ENCODE measurements at places on chromosomes 7 and 10. TPM values are rescaled to one million over a fixed set of nuclear protein-coding genes. Genes with fewer than 3 reads are reported as not detected.

- DNase-seq: no peak
- H3K4me1 ChIP-seq: no peaks in the 10 kb centered on the region
- H3K36me3 ChIP-seq: no peaks in the 10 kb centered on the region
These were observed 39.9 kb downstream of the UNC5B start for GRCh38 chr10:71252220-71252619.

GRCh38 chr10:84820120-84820519 lies 491.7 kb downstream of the CCSER2 start:
- H3K27me3 ChIP-seq: peaks cover 1% of the 10 kb centered on the region
- H3K36me3 ChIP-seq: no peaks in the 10 kb centered on the region
- no peak for DNase-seq
- no peaks in the 10 kb centered on the region for H3K4me1 ChIP-seq

Gene SPAM1
- total RNA-seq: not detected

DNA sequence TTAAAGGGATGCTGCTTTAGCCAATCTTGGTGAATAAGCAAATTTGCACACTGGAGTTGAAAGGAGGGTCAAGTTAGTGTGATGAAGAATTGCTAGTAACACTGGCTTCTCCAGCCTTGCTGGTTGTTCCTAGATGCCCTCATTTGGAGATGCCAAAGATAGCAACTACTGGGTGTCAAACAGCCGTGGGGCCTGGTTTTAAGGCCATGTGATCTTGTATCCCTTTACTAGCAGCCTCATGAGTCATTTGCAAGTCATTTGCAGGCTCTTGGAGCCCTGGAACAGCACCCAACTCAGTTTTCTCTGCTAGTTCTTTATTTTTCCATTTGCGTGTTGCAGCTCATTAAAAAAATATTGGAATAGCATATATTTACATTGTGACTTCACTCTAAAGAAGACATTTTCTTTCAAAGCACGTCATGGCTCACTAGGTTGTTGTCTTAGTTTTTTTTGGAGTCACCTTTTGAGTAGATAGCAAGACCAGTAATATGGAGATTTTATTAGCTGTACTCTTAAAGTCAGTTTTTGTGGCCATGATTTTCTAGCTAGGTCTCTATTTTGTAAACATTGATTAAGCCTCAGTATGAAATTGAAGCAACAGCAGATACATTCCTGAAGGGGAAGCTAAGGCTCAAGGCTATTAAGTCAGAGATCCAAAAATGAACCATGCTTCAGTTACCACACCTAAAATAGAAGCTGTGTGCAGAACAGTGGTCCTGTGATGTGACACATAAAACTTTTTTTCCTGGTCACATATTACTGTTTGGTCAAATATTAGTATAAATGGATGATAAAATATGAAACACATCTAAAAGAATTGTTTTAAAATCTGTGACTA lies 1.3 kb downstream of the LSMEM1 start:
- H3K4me1 ChIP-seq: peaks cover 9% of the 10 kb centered on the region
- DNase-seq: no peak
- no peaks in the 10 kb centered on the region for H3K27me3 ChIP-seq

Gene HTR7
- 1.3 TPM for total RNA-seq
